ENCODE measurements at places on chromosomes 12 and 14.

DNA sequence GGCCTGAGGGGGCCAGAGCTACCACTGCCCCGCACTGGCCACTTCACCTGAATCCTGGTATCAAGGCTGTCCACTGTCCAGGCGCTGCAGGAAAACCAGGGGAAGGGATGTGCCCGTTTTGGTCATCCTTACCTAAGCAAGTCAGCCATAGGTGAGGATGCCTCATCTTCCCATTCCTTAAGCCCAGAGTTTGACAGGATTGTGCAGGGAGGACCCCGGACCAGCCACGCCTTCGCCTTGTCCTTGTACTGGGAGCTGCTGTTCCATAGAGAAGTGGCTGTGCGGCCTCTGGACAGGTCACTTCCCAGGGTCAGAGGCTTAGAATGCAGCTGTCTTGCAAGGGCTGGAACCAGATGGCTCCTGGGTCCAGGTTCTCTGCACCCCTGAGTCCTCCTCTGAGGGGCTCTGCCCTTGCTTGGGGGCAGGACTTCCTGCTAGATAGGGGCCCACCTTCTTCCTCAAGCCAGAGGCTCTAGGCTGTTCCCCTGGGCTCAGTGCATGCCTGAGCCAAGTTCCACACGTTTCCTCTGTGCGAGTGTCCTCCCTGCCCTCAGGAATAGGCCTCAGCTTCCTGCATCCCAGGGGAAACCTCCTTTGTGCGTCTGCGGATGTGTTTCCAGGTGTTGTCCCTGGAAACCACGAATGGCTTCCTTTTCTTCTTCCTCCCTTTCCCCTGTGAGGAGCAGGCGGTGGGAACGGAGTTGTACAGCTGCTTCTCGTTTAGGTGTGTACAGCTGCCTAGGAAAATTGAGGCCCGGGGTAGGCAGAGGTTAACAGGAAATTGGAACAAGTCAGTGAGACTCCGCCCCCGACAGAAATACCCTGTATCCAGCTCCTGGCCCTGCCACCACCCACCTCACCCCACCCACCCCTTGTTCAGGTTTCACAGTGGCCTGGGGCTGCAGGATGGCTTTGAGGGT, 54.3 kb upstream of the RIN3 start:
- DNase-seq: no peak

GRCh38 chr12:93266-94005, 26.9 kb downstream of the IQSEC3 start:
- DNase-seq: no peak

GRCh38 chr12:47835831-47836155, 16.1 kb upstream of the HDAC7 start:
- DNase-seq: no peak

DNA sequence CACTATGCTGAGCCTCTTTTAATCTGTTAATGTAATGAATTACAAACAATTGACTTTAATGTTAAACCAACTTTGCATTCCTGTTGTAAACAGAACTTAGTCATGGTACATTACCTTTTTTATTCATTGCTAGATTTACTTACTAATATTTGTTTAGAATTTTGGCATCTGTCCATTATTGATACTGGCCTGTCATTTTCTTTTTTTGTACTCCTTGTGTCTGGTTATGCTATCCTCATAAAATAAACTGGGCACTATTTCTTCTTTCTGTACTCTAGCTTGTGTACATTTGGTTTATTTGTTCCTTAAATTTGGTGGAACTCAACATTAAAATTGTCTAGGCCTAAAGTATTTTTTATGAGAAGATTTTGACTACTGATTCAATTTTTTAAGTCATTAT, 32.1 kb downstream of the SPATA7 start:
- DNase-seq: no peak

DNA sequence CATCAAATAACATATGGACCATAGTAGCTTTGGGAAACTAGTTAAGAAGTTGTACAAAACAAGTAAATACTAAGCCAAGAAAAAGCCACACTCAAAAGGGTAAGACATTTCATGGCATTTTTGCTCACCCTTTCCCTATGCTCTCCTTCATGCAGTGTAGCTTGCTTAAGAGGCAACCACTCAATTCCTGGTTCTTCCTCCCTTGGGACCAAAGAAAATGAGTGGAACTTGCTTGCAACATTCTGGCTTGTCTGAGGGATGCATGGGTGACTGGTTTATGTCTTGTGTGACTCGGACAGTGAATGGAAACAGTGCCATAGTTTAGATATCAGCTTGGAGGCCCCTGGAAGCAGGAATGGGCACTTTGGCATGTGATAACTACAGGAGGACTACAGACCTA, 252.0 kb upstream of the ARID2 start:
- no peak for DNase-seq

DNA sequence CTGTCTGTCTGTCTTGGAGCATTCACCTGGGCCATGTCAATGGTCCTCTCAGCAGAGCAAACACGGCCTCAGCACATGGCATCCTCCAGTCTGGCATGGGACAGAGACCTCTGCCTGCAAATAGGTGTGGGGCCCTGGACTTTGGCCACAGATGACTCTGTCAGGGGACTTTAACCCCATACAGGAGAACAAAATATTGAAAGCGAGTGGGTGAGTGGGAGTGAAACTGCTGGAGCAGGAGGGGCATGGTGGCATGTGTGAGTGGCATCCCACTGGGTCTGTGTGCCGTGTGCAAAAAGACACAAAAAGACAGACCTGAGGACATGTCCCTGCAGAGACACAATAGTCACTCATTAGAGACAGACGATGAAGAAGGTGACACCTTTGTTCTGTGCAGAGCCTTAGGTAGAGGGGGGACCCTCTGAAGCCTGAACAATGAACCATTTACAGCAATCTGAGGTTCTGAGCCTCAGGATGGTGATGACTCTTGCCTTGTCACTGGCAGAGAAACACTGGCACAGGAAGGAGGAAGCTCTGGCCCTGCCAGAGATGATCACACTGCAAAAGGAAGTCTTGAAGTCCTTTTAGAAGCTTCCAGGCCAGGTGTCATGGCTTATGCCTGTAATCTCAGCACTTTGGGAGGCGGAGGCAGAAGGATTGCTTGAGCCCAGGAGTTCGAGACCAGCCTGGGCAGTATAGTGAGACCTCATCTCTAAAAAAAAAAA, 7.5 kb downstream of the LAG3 start:
- no peak for DNase-seq

DNA sequence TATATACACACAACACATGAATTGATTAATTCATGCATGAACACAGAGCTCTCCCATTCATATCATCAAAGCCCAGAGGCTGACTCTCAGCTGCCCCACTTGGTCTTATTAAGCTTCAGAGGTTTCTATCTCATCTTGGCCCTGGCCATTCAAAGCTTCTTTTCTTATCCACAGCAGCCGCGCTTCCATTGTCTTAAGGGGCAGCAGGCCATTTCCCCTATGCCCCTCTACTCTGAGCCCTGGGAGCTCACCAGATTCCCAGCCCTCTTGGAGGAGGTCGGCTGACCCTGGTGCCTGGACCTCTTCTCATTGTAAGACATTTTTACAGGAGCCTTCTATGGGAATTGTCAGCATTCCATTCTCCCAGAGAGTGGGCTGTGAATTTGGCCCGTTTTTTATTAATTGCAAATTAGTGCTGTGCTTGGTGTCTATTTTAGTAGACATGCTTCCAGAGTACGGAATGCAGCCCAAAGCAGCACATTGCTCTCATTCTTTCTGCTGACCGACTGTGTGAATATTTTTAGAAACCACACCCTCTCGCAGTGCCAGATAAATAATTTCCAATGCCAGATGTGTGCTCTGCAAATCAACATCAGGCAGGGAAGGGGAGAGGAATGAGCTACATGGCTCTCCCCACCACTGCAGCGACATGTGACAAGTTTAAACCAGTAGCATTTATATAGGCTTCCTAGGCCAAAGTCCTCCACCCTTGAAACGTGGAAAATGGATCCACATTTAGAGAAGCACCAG, 58.5 kb downstream of the NUAK1 start:
- DNase-seq: no peak

DNA sequence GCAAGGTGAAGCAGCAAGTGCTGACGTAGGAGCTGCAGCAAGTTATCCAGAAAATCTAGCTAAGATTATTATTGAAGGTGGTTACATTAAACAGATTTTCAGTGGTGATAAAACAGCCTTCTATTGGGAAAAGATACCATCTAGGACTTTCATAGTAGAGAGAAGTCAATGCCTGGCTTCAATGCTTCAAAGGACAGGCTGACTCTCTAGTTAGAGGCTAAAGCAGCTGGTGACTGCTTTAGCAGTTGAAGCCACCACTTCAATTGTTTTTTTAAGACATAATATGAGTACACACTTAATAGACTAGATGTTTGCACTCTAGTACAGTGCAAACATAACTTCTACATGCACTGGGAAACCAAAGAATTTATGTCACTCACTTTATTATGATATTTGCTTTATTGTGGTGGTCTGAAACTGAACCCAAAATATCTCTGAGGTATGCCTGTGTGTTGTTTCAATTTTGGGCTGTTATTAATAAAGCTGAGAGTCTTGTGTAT, 1026.9 kb upstream of the FOXG1 start:
- peak; percentile 15 for DNase-seq

DNA sequence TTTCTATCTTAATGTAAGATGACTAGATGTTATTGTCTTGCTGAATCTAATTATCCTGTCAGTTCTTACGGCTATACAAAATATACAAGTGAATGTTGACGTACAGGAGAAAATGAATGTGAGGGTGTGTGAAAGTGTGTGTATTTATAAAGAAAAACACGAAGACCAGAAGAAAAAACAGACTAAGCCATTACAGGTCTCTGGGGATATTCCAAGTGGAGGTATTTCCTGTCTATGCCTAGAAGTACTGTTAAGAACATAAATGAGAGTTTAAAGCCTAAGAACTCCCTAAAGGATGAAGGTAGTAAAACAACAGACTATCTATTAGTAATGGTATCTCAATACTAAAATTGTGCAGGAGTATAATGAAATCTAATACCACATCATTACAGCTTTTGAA, 7.6 kb downstream of the MDM1 start:
- no peak for DNase-seq

GRCh38 chr14:101407328-101407727, 154.0 kb upstream of the DIO3 start:
- no peak for DNase-seq

- no peak for DNase-seq
Measured at GRCh38 chr14:72726444-72726843, 167.5 kb downstream of the DPF3 start.

DNA sequence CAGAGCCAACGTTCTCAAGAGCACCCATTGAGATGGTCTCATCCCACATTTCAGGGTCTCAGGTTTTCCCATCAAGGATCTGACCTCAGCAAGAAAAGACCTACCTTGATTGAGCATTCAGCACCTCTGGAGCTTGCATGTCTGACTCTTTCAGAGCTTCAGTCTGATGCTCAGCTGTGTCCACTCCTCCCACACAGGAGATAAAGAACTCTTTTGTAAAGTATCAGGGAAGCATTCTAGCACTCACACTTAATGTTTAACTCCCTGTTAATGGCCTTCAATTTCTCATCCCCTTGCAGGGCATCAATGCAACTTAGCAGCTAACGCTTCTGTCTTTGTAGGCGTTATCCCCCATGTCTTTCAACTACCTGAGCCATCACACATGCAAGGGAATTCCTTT, 124.1 kb downstream of the GALC start:
- DNase-seq: no peak

DNA sequence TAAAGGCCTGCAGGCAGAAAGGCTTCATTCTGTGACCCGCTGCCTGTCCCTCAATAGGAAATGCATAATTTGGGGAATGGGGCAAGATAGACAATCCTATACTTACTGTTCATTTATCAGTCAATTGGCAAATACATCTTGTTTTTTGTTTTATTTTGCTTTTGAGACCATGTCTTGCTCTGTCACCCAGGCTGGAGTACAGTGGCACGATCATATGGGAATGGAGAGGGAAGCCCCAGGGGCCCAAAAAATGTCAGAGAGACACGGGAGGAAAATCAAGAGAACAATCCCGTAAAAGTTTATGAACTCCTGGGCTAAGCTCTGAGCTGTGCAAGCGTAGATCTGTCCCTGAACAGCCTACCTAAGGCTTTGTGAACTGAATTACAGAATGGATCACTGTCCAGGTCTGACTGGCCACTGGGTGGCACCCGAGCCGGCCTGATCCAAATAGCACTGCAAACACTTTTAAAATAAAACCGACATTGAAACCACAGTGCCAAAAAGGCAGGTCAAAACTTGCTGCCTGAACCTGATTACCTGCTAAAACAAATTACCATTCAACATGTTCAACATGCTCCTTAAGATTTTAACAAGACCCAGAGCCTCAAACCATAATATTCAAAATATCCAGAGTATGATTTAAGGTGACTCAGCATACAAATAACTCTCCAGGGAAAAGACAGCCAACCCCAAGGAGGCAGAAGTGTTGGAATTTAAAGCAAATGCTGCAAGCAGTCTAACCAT, 11.8 kb downstream of the COPS7A start:
- DNase-seq: peak; percentile 85

GRCh38 chr12:115687094-115687493, 590.4 kb downstream of the MED13L start:
- no peak for DNase-seq

- no peak for DNase-seq
Measured at GRCh38 chr14:91752961-91753360, 21.1 kb upstream of the CATSPERB start.

DNA sequence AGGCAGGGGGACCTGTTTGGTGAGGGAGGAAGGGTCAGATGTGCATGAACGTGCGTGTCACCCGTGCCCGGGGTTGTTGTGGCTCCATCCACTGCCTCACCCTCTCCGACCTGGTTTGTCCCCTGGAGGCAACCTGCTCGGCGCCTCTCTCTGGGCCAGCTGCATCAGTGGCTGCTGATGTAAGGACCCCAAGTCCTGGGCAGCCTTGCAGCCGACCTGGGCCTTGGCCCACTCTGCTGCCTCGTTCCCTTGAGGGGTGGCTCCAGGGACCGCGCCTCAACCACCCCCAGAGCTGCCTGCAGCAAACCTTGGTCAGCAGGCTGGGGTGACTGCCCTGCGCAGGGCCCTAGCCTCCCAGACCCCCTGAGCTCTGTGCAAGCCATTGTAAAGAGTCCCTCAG, 351.7 kb downstream of the TMEM121 start:
- no peak for DNase-seq

DNA sequence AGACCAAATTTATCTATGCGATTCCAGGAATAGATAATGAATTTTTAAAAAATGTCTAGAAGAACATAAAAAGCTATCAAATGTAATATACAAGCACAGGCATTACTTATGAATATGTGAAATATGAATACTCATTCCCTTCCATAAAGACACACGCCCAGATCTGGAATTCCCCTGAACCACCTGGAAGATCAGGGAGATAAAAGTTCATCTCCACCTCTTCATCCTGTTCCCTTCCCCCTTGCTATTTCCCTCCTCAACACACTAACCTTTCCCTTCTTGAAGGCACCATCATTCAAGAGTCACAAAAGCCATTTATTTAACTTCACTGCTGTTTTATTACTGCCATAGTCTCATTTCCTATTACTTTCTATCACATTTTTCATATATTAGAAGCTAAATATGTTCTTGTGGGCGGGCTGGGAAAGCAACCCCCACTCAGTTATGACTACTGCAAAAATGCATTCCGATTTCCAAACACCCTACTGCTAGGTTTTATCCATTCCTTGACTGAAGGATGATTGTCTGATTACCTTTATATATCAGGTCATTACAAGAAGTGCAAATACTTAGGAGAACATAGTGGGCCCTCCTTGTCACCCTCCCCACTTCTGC, 16.1 kb downstream of the FGD6 start:
- DNase-seq: no peak
